Colonic mucosa (tissue), 4 donors: ENCODE measurements at places on chromosomes 12 and 14.
A peak's percentile ranks its signal among the peaks of the same experiment; 100 is the strongest.

- H3K4me3 ChIP-seq: no peak overlapping the region
- no peak overlapping the region for H3K27ac ChIP-seq
- no peaks in the 10 kb centered on the region for H3K36me3 ChIP-seq
- no peaks in the 10 kb centered on the region for H3K27me3 ChIP-seq
Observed at GRCh38 chr14:85934123-85934885, 404.4 kb downstream of the FLRT2 start.

- no peaks in the 10 kb centered on the region for H3K36me3 ChIP-seq
- no peaks in the 10 kb centered on the region for H3K27me3 ChIP-seq
- no peaks in the 10 kb centered on the region for H3K4me1 ChIP-seq
- H3K27ac ChIP-seq: no peak overlapping the region
- no peak overlapping the region for H3K4me3 ChIP-seq
Observed at GRCh38 chr12:104516821-104517220, 60.1 kb downstream of the CHST11 start.

DNA sequence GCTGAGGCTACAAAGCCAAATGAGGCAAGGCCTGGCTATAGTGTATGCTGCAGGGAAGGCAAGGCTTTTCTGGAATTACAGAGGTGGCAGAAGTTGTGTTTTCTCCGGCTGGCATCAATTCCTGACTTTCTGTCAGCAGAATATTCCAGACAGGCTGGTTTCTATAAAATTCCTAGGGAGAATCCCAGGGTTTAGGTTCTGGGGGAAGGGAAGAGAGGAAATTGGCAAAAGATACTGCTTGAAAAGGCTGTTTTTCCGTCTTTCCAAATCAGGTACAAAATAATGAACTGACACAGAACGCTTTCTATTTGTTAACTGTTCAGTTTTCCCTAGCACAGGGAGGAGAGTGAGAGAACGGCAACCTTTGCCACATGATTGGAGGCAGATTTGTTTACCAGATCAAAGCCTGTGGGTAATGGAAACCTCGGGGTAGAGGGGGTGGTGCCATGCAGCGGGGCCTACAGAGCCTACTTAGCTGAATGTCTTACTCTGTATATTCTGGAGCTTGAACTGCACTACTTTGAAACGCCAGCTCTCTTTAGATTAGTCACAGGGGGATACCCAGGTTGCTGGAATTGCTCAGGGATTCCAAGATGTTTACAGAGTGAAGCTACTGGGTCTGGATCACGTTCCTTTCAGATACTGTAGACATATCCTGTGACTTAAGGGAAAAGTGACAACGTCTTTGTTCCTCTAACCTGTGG is 65.8 kb upstream of the DACT1 start:
- no peaks in the 10 kb centered on the region for H3K36me3 ChIP-seq
- no peak overlapping the region for H3K27ac ChIP-seq
- no peaks in the 10 kb centered on the region for H3K4me1 ChIP-seq
- H3K4me3 ChIP-seq: no peak overlapping the region

- H3K27me3 ChIP-seq: no peaks in the 10 kb centered on the region
- H3K36me3 ChIP-seq: no peaks in the 10 kb centered on the region
- no peak overlapping the region for H3K4me3 ChIP-seq
- H3K27ac ChIP-seq: no peak overlapping the region
Observed at GRCh38 chr12:11825278-11825677, 175.8 kb downstream of the ETV6 start.

DNA sequence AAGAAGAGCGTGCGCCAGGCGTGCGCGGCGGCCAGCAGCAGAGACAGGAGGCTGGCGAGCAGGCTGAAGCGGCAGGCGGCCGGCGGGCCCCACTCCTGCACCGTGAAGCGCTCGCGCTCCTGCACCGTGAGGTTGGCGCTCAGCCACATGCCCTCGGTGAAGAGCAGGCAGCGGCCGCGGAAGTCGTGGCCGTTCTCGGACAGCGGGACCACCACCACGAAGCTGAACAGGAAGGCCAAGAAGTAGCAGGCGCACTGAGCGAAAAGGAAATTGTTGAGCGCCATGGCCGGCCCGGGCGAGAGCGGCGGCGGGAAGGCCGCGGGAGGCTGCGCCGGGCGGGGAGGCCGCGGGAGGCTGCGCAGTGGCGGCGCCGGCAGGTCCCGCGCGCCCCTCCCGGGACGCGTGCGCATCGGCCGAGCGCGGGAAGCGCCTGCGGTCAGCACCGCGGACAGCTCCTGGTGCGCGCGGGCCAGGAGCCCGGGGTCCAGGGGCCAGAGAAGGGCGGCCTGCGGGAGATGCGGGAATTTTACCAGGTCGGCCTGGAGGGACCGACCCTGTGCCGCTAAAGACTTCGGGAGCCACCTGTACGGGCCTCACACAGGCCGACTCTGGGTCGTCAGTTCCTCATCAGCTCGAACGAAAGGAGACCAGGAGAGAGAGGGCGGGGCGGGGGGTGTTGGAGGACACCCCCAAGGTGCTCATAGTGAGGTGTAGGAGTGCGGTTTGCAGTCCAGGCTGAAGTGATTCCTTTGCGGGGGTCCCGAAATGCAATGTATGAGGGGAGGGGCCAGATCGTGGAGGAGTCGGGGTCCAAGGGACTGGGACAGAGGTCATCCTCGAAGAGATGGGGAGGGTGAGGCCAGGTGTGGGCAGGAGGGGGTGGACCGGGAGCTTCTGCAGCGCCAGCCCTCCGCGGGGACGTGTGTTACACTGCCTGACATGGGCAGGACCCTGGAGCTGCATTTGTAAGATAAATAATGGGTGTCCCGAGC is at the start of gene TMEM179:
Gene TMEM179 (minus strand): TSS at position 315 of the 992 bp plus-strand sequence. CDS start 31 bp downstream, at position 284.
- H3K4me1 ChIP-seq: no peaks in the 10 kb centered on the region
- H3K27ac ChIP-seq: no peak within 1 kb of the TSS
- DNase-seq: no peak
- H3K27me3 ChIP-seq: peaks cover 19% of the 10 kb centered on the region
- H3K4me3 ChIP-seq: no peak within 1 kb of the TSS
- no peaks in the 10 kb centered on the region for H3K36me3 ChIP-seq

DNA sequence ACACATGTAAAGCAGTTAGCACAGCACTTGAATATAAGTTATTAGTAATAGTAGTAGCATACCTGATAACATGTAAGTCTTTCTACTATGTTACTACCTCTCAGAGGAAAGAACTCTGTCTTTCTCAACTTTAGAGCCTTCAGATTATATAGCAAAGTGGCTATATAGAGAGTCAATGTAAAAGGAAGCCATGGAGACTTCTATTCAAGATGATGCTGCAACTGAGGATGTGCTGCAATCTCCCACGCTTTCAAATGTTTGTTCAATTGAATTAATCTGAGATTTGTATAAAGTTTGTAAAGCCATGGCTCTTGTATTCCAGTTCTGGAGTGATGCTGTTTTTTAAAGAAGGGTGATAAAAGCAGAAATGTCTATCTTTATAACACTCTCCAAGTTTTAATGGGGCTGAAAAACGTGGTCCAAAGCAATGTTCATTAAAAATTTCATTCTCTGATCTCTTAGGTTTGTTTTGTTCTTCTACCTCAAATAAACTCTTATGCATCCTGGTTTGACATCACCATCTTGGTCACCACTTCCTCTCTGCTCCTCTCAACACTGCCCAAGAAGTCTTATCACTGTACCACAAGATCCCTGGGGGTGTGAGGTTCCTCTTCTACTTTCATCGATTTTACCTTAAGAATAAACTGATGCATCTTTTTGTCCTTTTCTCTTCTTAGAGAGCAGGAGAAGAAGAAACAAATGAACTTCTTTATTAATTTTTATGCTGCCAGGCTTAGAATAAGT is 40.6 kb downstream of the C12orf42 start:
- H3K27me3 ChIP-seq: no peaks in the 10 kb centered on the region
- H3K4me1 ChIP-seq: no peaks in the 10 kb centered on the region
- H3K27ac ChIP-seq: no peak overlapping the region
- H3K36me3 ChIP-seq: no peaks in the 10 kb centered on the region
- no peak for DNase-seq

DNA sequence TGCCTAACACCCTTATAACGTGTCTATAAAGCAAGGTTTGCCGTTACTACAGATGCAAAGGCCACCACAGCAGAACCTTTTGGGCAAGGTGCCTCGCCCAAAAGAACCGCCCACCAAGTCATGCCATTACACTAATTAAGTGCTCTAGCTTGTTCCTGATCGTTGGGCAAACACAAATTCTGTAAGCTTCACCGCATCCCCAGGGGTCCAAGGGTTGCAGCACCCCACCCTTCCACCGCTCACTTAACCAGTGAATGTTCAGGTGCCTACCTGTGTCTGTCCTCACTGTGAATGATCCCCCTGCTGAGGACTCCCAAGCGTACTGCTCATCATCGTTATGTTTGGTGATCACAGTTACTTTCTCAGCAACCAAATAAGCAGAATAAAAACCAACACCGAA is 1.4 kb downstream of the HSP90AA1 start:
- DNase-seq: peak; percentile 39
- peak overlapping the region; percentile 67 for H3K4me3 ChIP-seq
- peaks cover 12% of the 10 kb centered on the region for H3K4me1 ChIP-seq
- H3K27me3 ChIP-seq: no peaks in the 10 kb centered on the region

DNA sequence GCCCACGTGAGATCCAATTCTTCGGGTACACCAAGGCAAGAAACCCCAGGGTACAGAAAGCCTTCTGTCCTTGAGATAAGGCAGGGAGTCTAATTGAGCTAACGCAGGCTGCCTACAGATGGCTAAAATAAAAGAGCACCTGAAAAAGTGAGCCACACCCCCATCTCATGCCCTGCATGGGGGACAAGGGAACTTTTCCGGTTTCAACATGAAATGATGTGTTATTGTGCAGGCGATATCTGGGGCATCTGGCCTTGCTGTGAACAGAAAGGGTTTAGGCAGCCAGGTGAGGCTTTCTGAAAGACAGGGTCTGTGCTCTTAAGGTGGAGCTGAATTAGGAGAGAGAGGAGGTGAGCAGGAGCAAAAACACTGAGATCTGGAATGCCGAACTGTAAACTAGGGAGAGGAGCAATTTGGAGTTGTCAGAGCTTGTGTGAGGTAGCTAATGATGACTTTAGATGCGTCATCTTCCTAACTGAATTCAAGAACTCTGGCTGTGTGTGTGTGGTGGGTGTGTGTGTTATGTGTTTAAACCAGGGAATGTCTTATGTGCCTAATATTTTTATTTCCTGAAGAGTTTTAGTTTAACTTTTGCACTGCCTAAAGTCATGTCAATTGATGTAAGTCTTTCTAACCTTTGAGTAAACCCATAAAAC is 20.1 kb upstream of the LDHB start:
- no peaks in the 10 kb centered on the region for H3K36me3 ChIP-seq
- no peak overlapping the region for H3K4me3 ChIP-seq

DNA sequence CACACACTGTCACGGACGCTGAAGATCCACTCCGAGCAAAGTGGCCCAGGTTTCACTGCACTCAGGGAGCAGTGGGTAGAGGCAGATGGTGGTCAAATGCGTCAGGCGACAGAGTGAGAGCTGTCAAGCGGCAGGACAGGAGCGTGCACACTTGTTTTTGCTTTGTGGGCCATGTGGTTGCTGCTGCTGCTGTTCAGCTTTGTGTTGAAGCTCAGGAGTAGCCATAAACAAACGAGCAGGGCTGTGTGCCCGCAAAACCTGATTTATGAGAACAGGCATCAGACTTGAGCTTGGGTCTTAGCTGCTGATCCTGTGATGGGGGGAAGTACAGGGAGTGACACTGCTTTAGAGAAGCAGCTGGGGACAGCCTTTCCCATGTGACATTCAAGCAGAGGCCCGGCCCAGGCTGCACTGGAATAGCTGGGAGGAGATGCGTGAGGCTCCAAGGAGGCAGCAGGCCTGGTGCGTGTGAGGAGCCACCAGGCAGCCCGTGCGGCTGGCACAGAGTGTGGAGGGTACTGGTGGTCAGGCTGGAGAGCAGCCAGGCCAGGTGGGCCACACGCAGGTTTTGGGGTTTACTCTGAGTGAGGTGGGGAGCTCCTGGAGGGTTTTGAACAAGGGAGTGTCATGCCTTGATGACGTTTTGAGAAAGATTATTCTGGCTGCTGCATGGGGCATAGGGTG is 31.1 kb upstream of the ASPG start:
- no peaks in the 10 kb centered on the region for H3K36me3 ChIP-seq
- DNase-seq: no peak
- no peaks in the 10 kb centered on the region for H3K4me1 ChIP-seq

GRCh38 chr14:33880330-33880729 is 70.5 kb downstream of the EGLN3 start:
- no peaks in the 10 kb centered on the region for H3K4me1 ChIP-seq
- no peak overlapping the region for H3K27ac ChIP-seq
- no peaks in the 10 kb centered on the region for H3K27me3 ChIP-seq
- no peaks in the 10 kb centered on the region for H3K36me3 ChIP-seq

GRCh38 chr14:103104654-103105452 is 10.3 kb downstream of the EXOC3L4 start:
- DNase-seq: peak; percentile 82
- H3K4me3 ChIP-seq: no peak overlapping the region
- no peaks in the 10 kb centered on the region for H3K36me3 ChIP-seq
- H3K27me3 ChIP-seq: peaks cover 23% of the 10 kb centered on the region

- peak; percentile 23 for DNase-seq
- peaks cover 4% of the 10 kb centered on the region for H3K36me3 ChIP-seq
- H3K27ac ChIP-seq: no peak overlapping the region
- no peaks in the 10 kb centered on the region for H3K4me1 ChIP-seq
- H3K27me3 ChIP-seq: no peaks in the 10 kb centered on the region
Observed at GRCh38 chr14:58367296-58367695, 28.4 kb upstream of the TOMM20L start.
